ENCODE measurements at places on chromosomes 13 and 19. TPM values are rescaled to one million over a fixed set of nuclear protein-coding genes. Genes with fewer than 3 reads are reported as not detected.

The ZNF578 gene
- 4.0 TPM for total RNA-seq

The DZIP1 gene
- 25.3 TPM for total RNA-seq

The C19orf73 gene
- 4.6 TPM for total RNA-seq

The DHX34 gene
- total RNA-seq: 18.1 TPM

The ZNF492 gene
- 0.71 TPM for total RNA-seq

The PSG3 gene
- not detected for total RNA-seq

The ACER1 gene
- total RNA-seq: not detected

Data from kidney epithelial cell (primary cell).